ENCODE measurements at places on chromosomes 5 and 9. TPM values are rescaled to one million over a fixed set of nuclear protein-coding genes. Genes with fewer than 3 reads are reported as not detected.

- DNase-seq = no peak
Measured at GRCh38 chr5:172564188-172564587, 76.9 kb upstream of the NEURL1B start.

GRCh38 chr9:136860933-136861873 lies 4.9 kb downstream of the EDF1 start:
- peak; percentile 33 for DNase-seq

GRCh38 chr5:38534156-38534453 lies 22.3 kb downstream of the LIFR start:
- DNase-seq = no peak

GRCh38 chr5:117110548-117110947 lies 535.9 kb upstream of the SEMA6A start:
- DNase-seq = no peak

GRCh38 chr9:113715086-113715485 lies 161.0 kb upstream of the ZNF618 start:
- no peak for DNase-seq

DNA sequence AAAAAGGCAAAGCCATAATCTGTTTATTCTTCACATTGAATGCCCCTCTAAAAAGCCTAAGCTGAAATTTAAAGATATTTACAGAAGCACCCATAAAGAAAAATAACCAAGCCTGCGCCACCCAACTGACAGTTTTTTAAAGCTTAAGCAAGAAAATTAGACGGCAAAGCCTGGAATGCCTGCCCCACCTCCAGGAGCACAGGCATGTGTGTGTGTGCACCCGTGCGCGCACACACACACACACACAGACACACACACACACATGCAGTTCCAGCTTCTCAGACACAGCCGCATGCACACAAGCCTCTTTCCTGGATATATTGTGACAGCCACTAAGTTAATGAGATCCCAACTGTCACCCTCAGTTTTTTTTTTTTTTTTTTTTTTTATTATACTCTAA lies 88.2 kb downstream of the FRMD3 start:
- DNase-seq = no peak

BTNL3 gene
- total RNA-seq = not detected

POC5 gene
- 2.3 TPM for total RNA-seq

GRCh38 chr9:72363908-72364678 lies 915 bp downstream of the ZFAND5 start:
- DNase-seq = peak; percentile 85

PDLIM4 gene
- total RNA-seq = 5.2 TPM

- no peak for DNase-seq
Measured at GRCh38 chr5:1104327-1105006, 7.4 kb downstream of the SLC12A7 start.

OR1J2 gene
- total RNA-seq = not detected

GRCh38 chr5:138543730-138544104 lies 681 bp upstream of the ETF1 start:
- no peak for DNase-seq

GRCh38 chr9:86328156-86328555 lies 26.1 kb downstream of the TUT7 start:
- DNase-seq = no peak

TRPM3 gene
- total RNA-seq = 0.16 TPM

DNA sequence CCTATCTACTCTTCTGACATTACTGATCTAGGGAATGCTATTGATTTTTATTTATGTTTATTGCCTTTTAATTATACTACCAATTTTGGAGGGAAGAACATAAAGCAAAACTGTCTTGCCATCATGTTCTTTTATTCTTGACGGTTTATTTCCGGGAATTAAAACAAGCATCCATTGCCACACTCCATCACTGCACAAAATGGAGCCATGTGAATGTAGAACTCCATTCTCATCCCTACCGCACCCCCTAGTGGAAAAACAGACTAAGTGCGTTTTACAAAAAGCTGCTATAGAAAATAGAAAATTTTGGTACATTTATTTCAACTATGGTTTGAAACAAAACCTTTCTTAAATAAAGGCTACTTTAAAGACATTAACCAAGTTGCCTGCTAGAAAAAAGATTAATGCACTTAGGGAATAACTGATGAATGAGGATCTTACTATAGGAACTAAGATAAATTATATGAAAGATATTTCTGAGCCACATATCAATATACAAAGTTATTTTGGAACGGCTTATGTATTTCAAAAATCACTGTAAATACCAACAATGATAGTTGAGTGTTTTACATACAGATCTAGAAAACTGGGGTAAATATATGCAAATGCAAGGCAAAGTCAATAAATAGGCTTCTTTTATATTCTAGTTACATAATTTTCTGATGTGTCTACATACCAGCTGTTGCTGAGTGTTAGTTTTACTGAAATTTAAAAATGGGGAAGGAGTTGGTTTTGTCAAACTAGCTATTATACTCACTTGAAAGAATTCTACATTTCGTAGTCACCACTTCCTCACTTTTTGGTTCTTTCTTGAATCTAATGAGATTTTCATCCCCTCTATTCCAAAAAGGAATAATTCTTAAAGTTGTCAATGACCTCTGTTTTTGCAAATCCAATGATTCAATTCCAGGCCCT lies 26.5 kb downstream of the OXCT1 start:
- no peak for DNase-seq

CREBRF gene
- 23.9 TPM for total RNA-seq

- DNase-seq = peak; percentile 22
Measured at GRCh38 chr5:117455236-117456233, 880.9 kb upstream of the SEMA6A start.

Measured in Right ventricle myocardium superior (tissue), 1 donor.